ENCODE measurements at places on chromosomes 13 and 19. TPM values are rescaled to one million over a fixed set of nuclear protein-coding genes. Genes with fewer than 3 reads are reported as not detected.
A peak's percentile ranks its signal among the peaks of the same experiment; 100 is the strongest.

Gene FTL
- polyA plus RNA-seq, result 587 TPM

Gene KRTDAP
- polyA plus RNA-seq, result not detected

Gene C3
- 0.67 TPM for polyA plus RNA-seq

DNA sequence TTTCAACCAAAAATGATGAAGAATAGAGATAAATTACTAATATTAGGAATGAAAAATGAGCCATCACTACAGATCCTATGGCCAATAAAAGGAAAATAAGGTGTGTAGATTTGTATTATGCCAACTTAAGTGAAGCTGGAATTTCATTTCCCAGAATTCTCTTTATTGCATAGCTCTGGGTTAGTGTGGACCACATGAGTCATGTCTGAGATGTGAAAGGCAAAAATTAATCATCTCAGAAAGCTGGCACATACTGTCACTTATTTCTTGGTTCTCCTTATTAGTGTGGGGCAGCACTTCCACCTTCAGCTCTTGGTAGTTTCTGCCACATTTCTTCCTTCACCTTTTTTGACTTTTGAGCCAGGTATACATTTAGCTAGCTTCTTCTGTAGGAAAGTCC is 82.6 kb downstream of the KATNAL1 start:
- no peak overlapping the region for H3K4me3 ChIP-seq
- H3K27ac ChIP-seq, result no peak overlapping the region
- H3K36me3 ChIP-seq, result peaks cover 78% of the 10 kb centered on the region

DNA sequence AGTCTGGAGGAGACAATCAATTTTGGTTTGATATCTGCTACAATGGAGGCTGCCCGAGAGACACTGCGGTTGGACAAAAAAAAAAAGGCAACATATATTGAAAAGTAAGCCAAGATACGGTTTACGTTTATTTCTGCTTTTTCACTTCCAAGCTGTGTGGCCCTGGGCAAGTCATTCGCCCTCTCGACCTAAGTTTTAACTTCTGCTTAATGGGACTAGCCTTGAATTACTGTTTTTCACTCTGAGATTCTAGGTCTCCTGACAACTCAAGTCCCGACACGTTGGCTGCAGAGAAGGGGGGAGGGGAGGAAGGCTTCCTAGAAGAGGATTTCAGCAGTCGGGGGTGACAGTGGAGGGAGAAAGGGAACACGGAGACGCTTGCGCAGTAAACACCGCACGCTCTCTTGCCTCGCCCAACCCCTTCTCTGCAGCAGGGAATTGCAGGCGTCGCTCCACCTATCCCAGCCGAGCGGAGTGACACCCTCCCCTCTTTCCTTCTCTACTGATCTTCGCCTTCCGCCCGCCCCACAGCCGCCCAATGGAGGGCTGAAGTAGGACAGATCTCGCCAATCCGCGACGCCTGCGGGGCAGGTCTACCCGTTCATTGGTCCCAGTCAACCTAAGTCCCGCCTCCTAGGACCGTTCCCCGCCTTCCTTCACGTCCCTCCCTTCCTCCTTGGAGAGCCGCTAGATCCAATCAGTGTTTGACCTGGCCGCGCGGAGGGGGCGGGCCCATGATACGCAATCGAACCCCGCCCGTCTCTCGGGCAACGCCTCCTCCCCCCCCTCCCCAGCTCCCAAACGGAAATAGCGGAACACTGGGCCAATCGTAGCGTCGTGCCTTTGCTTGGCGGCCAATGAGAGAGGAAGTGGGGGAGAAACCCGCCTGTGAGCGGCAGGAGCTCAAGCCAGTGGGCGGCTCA is 533 bp upstream of the AP2A1 start:
- H3K27ac ChIP-seq, result peak overlapping the region; percentile 90
- peak; percentile 97 for DNase-seq
- no peaks in the 10 kb centered on the region for H3K36me3 ChIP-seq
- peak overlapping the region; percentile 29 for H3K4me3 ChIP-seq

- H3K27ac ChIP-seq, result no peak overlapping the region
- H3K27me3 ChIP-seq, result no peaks in the 10 kb centered on the region
- no peak for DNase-seq
- H3K36me3 ChIP-seq, result no peaks in the 10 kb centered on the region
Observed at GRCh38 chr13:57437587-57437986, 194.0 kb upstream of the PCDH17 start.

Gene ELAVL3
- polyA plus RNA-seq, result 0.48 TPM

Gene ADPRHL1
- 1.2 TPM for polyA plus RNA-seq

GRCh38 chr19:23222998-23223652 is 27.1 kb downstream of the ZNF724 start:
- no peak overlapping the region for H3K4me3 ChIP-seq
- H3K27me3 ChIP-seq, result no peaks in the 10 kb centered on the region
- H3K36me3 ChIP-seq, result peaks cover 15% of the 10 kb centered on the region
- DNase-seq, result no peak

Gene CCDC61
- polyA plus RNA-seq, result 7.6 TPM

DNA sequence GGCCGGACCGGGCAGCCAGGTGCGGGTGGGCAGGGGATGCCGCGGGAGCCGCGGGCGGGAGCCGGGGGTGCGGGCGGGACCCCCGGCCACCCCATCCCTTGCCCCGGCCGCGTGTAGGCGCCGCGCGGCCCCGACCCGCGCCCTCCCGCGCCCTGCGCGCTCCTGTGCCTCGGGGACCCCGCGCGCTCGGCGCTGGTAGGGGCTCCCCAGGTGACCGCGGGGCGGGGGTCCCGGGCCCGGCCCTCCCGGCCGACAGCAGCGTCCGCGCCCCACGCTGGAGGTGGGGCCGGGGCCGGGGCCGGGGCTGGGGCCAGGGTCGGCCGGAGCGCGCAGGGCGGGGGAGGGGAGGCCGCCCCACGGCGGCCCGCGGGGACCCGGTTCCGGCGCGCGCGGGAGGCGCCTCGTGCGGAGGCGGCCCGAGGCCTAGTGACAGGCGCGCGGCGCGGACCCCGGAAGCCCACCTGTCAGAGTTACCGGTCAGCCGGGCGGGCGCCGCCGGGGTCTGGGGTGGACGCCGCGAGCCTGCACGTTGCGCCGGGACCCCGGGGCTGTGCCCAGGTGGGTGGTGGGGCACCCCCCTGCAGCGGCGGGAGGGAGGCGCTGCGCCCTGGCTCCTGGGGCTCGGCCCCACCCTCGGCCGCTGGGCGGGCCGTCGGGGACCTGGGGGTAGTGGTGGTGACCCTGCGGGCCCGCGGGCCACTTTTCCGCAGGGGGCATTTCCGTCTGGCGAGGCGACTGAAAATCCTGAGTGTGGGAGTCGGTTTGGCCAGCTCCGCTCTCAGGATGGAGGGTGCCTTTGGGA is 518 bp downstream of the TFDP1 start:
- no peaks in the 10 kb centered on the region for H3K27me3 ChIP-seq
- peaks cover 19% of the 10 kb centered on the region for H3K36me3 ChIP-seq
- H3K27ac ChIP-seq, result peak overlapping the region; percentile 51
- H3K4me1 ChIP-seq, result peaks cover 9% of the 10 kb centered on the region
- H3K4me3 ChIP-seq, result peak overlapping the region; percentile 67

DNA sequence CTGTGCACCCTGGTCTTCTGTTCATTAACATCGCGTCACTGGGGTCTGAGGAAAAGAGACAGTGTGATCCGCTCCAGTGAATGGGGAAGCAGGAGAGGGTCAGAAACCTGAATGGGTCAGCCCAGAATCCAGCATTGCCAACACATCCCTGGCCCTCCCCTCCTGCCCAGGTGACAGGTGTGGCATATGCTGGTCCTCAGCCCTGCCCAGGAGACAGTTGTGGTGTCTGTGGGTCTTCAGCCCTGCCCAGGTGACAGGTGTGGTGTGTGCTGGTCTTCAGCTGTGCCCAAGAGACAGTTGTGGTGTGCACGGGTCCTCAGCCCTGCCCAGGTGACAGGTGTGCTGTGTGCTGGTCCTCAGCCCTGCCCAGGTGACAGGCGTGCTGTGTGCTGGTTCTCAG is 8.0 kb downstream of the TFDP1 start:
- H3K27ac ChIP-seq, result no peak overlapping the region
- H3K36me3 ChIP-seq, result peaks cover 23% of the 10 kb centered on the region

DNA sequence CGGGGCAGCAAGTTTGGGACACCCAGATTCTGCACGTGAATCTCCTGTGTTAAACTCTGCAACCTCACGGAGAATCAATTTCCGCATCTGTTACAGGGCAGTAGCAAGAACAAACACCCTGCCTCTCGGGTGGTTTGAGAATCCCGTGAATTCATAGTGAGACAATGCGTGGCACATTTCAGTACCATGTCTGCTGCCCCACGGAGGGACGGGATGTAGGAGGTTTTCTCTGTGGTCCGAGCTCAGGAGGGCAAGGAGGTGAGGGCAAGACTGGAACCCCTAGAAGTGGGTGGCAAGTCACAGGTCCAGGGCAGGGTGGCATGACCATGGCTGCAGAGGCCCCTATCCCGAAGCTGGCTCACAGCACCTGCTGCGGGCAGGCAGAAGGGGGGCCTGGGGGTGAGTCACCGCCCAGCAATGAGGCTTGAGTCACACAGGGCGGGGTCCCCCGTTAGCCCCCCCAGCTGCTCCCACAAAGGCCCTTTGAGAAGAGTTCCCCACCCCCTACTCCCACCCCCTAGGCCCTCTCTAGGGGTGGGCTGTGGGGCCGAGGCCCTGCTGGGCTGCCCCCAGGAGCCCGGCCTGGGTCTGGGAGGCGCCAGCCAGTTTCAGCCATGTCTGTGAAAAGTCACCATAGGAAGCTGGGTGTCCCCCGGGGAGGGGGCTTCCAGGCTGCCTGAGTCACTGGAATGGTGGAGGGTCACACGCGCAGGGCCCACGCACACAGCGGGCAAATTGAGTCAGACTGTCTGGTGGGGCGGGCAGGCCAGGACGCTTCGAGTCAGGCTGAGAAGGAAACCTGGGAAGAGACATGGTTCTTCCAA is 25.8 kb upstream of the NANOS3 start:
- H3K4me1 ChIP-seq, result peaks cover 32% of the 10 kb centered on the region
- peak; percentile 42 for DNase-seq
- no peaks in the 10 kb centered on the region for H3K27me3 ChIP-seq
- H3K4me3 ChIP-seq, result no peak overlapping the region

DNA sequence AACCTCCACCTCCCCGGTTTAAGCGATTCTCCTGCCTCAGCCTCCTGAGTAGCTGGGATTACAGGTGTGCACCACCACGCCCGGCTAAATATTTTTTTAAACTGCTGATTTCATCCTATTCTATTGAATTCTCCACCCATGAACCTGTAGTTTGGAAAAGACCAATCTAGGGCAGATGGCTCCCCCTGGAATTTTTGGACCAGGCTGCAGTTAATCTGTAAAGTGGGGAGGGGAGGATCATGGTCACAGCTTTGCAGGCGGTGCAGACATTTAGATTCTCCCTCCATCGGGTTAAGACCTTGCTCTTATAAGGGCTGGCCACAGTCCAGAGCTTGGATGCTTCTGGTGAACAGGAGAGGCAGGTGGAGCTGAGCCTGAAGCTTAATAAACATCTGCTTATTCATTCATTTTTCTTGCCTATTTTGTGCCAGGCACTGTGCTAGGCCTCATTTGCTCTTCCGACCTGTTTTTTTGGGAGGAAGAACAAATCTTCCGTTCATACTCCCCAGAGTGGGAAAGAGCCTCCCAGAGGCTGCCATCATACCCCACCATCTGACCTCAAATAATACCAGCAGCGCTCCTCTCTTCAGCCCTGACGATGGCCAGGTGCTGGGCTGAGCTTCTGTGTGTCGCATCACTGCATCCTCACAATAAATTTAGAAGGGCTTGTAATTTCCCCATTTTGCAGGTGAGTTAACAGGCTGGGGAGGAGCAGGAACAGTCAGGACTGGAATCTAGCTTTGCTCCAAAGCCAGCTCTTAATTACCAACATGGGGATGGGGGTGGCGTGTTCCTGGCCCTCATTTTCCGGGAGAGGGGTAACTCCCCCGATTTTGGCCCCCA is 902 bp upstream of the CCDC106 start:
- H3K27ac ChIP-seq, result peak overlapping the region; percentile 27
- peak; percentile 23 for DNase-seq
- H3K27me3 ChIP-seq, result no peaks in the 10 kb centered on the region
- H3K36me3 ChIP-seq, result peaks cover 27% of the 10 kb centered on the region
- H3K4me1 ChIP-seq, result 0 out of 2 replicates have a peak, but pooled peaks cover 13% of the 10 kb centered on the region
- H3K4me3 ChIP-seq, result peak overlapping the region; percentile 77

Gene FCAR
- polyA plus RNA-seq, result not detected

Gene GAS6
- polyA plus RNA-seq, result 406 TPM

DNA sequence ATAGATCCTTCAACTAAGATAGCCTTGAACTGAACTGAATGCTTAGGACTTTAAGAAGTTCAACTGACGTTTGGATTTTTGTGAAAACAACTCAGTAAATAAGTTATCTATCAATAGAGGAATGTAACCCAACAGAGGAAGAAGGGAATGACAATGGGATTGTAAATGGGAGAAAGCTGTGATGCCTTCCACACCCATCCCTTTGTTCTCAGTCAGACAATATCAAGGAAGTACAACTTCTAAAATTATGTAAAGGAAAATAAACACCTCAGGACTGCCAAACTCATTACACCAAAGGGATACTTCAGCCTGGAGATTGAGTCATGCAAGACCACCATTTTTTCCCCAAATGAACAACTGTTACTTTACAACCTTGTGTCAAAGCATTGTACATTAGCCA is 21.1 kb downstream of the CEACAM8 start:
- H3K4me1 ChIP-seq, result no peaks in the 10 kb centered on the region
- no peak overlapping the region for H3K4me3 ChIP-seq
- no peak for DNase-seq
- H3K27ac ChIP-seq, result no peak overlapping the region

DNA sequence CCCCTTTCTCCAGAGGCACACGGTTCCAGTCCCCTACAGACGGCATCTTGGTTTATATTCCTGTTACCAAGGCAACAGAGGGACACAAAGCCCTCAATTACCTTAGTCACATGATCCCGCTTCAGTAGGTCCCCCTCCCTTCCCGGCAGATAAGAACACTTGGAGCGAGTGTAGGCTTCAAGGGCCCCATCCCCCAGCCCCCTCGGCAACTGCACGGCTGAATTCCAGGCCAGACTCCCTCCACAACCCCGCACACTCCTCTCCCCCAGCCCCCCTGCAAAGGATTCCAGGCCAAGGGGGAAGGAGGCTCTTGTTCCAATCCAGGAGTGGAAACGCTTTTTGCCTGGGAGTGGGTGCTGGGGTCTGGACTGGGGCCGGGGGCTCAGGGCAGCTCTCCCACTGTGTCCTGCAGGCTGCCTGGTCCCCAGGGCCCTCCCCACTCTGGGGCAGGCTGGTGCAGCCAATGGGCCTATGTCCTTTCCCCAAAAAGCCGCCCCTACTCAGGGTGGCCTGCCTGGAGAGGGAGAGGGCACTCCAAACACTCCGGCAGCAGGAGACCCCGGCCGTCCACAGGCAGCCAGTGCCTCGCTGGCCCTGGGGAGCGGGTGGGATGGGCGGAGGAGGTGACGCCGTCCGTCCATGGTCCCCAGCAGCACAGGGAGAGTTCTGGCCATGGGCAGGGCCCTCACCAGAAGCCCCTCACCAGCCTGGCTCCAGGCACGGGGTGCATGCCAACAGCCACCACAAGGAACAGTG is 62.6 kb downstream of the MLLT1 start:
- no peak overlapping the region for H3K27ac ChIP-seq
- peaks cover 28% of the 10 kb centered on the region for H3K36me3 ChIP-seq
- DNase-seq, result peak; percentile 93
- H3K27me3 ChIP-seq, result no peaks in the 10 kb centered on the region
- peaks cover 42% of the 10 kb centered on the region for H3K4me1 ChIP-seq
- H3K4me3 ChIP-seq, result no peak overlapping the region

Gene ACER1
- polyA plus RNA-seq, result not detected

GRCh38 chr19:47679922-47680857 is 33.0 kb upstream of the EHD2 start:
- no peak overlapping the region for H3K27ac ChIP-seq
- no peaks in the 10 kb centered on the region for H3K4me1 ChIP-seq
- no peak overlapping the region for H3K4me3 ChIP-seq
- peaks cover 5% of the 10 kb centered on the region for H3K36me3 ChIP-seq
